ENCODE measurements at places on chromosomes 7 and 10.

- DNase-seq, result no peak
These were observed 22.3 kb upstream of the IFRD1 start for GRCh38 chr7:112427984-112428383.

DNA sequence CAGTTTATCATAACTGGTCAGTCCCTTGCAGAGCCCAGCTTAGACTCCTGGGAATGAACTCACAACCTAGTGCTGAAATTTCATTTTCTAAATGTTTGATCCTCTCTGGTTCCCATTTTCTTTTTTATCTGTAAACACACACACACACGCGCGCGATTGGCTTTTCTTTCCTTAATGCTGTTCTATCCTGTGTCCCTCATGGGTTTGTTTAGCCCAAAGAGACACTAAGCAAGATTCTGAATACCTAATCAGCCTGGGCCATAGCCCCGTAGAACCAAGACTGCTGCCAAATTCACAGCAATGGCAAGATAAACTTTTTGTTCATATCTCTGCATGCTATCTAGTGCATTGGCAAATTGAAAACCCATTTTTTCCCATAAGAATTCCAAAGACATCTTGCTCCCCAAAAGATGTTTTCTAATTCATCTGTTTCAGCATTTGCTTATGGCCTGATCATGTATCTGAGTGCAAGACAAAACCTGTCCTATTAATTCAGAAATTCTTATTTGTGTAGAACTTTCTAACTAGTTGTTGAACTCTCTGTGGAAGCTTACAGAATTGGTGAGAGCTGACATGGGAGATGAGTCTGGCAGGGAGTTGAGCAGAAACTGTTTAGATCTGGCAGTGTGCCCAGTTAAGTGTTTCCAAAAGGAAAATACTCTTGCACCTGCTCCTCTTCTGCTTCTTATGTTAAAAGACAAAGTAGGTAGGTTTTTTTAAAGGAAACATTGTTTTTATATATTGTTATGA is 1.8 kb upstream of the IFIT1 start:
- DNase-seq, result no peak

DNA sequence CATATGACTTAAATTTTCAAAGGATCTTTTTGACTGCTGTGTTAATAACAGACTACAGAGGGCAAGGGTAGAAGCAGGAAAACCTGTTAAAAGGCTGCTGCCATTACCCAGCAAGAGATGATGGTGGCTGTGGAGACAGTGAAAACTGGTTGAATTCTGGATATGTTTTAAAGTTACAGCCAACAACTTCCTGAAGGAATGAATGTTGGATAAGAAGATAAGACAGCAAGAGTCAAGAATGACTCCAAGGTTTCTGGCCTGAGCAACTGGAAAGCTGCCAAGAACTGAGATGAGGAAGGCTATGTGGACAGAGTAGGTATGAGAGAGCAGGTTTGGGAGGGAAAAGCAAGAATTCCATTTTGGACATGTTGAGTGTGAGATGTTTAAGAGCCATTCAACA is 19.1 kb downstream of the CNOT4 start:
- DNase-seq, result peak; percentile 81

DNA sequence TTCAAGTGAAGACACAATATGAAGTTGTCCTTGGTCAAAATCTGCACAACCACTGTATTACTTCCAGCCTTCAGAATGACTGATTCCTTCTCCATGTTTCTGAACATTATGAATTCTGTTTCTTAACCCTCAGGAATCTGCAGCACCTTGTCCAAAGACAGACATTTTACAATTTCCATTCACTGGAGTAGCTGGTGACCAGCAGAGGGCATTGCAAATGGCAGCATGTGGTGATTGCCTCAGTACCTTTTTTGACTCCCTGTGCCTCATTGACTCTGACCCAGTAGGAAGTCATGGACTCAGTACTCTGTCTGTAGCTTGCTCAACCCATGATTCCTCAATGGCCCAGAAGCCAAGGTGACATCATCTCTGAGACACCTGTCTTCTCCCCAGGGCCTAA is 879 bp upstream of the VPS41 start:
- DNase-seq, result no peak

DNA sequence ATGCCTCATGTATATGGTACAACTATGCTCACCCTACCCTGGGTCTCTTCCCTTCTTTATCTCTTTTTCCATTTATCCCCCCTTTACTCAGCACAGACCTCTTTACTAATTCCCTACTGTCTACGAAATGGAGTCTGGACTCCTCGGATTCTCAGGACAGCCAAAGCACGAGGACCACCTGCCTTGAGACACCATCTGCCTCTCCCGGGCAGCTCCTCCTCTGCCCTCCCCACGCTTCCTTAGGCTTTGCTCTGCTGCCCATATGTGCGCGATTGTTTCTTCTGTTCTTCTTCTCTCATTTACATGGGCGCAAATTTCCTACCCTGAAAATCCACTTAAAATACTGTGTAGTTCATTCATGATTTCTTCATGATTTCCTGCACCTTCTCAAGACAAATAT is 62.7 kb upstream of the STK17A start:
- no peak for DNase-seq

- no peak for DNase-seq
These were observed 116.5 kb upstream of the LRRN3 start for GRCh38 chr7:110974441-110974840.

DNA sequence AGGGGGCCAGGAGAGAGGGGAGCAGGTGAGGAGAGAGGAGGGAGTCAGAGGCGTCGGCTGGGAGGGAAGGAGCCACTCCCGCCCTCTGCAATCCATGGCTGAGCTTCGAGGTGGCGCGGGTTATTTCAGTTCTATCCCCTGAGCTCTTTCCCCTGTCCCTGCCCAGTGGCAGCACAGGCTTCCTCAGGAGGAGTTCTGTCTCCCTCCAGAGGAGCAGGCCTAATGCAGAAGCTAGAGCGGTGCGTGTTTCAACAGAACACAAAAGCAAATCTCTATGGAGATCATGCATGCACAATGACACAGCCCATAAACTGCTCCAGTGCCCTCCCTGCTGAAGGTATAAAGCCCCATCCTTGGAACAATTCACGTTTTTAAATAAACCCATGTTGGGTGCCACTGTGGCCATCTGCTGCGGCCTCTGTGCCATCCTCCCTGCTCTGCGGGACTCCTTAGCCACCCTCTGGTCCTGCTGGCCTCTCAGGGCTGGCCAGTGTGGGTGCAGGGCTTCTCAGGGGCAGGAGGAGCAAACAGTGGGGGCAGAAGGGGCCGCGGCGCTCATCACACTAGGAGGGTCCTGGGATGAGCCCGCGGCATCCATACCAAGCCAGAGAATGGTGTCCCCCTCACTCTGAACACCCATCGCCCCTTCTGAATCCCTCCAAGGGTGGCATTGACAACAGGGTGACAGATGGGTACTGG is 192.6 kb upstream of the LYZL2 start:
- peak; percentile 19 for DNase-seq

DNA sequence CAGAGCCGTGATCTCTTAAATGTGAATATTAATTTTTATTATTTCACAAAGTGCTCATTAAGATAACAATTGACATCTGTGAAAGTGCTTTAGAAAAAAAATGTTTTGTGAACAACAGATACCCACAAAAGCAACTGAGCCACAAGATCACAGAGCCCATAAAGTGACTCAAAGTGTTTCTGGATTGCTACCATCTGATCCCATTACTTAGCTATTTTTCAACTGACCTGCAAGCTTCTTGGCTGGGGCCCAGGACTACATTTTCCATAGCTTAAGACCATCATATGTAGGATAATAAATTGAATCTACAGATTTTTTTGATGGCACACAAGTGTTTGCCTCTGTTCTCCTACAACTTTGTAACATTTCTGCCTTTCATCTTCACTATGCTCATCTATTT is 674.4 kb downstream of the PHTF2 start:
- DNase-seq, result no peak

DNA sequence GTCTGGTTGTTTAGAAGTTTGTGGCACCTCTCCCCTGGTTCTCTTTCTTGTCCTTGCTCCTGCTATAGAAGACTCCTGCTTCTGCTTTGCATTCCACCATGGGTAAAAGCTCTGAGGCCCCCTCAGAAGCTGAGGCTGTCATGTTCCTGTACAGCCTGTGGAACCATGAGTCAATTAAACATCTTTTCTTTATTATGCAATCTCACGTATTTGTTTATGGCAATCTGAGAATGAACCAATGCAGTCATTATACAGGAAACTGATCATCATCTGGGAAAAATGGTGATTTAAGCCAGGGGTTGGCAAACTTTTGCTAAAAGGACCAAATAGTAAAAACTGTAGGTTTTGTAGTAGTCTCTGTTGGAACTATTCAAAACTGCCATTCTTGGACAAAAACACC is 175.4 kb downstream of the CSTF2T start:
- peak; percentile 32 for DNase-seq

DNA sequence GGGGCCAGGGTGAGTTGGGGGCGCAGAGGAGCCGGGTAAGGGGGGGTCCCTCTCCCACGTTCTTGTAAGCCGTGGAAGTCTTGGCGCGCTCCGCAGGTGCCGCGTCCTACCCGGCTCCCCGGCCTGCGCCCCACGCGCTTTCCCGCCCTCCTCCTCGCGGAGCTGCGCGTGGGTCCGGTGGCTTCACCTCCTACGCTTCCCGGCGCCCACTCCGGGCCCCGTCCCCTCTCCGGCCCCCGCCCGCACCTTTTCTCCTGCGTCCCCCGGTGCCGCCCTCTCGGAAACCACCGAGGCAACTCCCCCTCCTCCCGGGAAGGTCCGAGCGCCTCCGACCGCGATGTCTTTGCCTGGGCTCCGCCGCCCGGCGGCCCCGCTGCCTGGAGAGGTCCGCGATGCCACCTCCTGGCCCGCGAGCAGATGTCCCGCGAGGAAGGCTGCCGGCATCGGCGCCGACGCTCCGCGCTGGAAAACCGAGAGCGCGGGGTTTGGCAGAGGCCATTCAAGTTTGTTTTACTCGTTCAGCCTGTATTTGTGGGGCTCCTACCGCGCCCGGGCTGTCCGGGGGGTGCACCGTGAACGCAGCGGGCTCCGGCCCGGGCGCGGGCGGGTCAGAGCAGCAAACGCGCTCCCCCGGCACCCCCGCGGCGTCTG is 2.4 kb upstream of the NKX6-2 start:
- DNase-seq, result no peak

- peak; percentile 98 for DNase-seq
These were observed 89.7 kb upstream of the STEAP1B start for GRCh38 chr7:22589641-22590201.

GRCh38 chr7:98294798-98295382 is 13.4 kb downstream of the BRI3 start:
- DNase-seq, result no peak

GRCh38 chr7:74617180-74617744 is 40.3 kb upstream of the GTF2I start:
- no peak for DNase-seq

GRCh38 chr10:6228010-6228511 is 25.3 kb downstream of the PFKFB3 start:
- DNase-seq, result peak; percentile 90

Data from fibroblast of the aortic adventitia (primary cell).